ENCODE measurements at places on chromosomes 12 and 14.

DNA sequence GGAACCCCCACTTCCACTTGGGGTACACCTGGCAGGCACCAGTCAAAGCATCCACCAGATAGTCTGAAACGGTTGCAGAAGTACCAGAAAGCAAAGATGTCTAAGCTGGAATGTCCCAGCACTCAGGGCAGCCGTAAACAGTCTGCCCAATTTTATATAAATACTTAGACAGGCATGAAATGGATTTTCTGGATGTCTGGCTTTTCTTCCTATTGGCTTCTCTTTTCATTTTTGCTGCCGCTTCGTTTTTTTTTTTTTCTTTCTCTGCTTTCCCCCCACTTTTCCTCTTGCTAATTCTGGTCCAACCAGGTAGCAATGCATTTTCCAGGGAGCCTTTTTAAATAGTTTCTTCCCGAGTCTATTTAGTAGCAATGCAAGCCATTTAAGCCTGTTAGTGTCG lies 167.7 kb downstream of the GCH1 start:
- DNase-seq = no peak

DNA sequence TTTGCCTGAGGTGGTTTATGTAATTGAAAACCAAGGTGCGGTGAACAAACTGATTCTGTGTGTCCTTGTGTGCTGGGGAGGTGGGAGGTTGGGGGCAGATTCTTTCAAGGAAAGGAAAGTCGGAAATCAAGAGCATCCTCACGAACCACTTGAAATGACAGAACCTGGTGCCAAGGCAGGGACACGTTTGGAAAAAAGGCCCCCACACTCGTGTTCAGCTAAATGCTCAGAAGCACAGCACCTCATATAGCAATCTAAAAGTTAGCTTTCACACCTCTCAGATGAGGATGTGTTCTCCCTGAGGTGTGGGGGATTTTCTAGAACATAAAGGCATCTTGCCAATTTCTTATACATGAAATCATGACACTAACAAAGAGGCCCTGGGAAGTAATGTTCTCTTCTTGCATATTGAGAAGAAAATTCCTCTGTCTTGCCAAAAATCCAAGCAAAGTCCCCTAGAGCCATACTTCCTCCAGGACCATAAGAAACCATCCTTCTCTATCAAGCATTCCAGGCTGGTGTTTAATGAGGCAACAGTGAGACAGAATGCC lies 119.6 kb downstream of the PLXNC1 start:
- DNase-seq = no peak

- DNase-seq = no peak
Observed at GRCh38 chr14:71452987-71453386, 479.2 kb upstream of the RGS6 start.

DNA sequence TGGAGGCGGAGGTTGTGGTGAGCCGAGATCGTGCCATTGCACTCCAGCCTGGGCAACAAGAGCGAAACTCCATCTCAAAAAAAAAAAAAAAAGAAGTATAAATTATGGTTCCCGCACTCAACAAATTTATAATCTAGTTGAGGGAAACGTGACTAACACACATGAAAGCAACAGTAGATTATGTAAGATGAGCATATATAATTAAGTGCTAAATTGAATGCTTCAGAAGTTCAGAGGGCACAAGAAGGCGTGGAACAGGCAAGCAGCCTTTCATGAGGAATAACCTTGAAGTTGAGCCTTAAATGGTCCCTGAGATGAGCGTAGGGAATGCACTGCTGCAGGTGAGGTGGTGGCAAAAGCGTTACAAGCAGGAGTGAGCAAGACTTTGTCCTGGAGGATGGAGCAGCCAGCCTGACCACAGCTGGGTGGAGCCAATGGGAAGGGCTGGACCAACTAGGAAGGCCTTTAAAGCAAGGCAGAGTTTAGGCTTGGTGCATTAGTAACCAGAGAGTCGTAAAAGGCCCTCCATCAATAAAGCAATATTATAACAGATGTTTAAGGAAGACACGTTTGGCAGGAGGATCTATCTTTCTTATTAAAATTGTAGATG lies 30.6 kb upstream of the TUBA1A start:
- DNase-seq = no peak

- no peak for DNase-seq
Observed at GRCh38 chr12:2282318-2282717, 229.5 kb downstream of the CACNA1C start.

DNA sequence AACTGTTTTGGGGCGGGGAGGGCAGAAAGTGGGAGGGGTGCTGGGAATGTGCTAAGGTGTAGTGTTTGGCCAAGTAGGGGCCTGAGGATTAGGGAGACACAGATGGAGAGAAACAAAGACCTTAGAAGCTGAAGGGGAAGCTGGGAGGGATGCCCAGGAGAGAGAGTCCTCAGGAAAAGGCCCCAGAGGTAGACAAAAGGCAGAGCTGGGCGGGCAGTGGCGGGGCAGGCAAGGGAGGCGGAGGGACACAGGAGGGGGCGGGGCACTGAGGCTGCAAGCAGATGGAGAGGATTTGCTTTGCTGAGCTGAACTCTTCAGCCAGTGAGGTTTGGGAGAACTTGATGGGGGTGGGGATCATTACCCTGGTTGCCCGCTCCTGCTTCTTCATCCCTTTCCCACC lies 2.8 kb downstream of the PTMS start:
- no peak for DNase-seq

DNA sequence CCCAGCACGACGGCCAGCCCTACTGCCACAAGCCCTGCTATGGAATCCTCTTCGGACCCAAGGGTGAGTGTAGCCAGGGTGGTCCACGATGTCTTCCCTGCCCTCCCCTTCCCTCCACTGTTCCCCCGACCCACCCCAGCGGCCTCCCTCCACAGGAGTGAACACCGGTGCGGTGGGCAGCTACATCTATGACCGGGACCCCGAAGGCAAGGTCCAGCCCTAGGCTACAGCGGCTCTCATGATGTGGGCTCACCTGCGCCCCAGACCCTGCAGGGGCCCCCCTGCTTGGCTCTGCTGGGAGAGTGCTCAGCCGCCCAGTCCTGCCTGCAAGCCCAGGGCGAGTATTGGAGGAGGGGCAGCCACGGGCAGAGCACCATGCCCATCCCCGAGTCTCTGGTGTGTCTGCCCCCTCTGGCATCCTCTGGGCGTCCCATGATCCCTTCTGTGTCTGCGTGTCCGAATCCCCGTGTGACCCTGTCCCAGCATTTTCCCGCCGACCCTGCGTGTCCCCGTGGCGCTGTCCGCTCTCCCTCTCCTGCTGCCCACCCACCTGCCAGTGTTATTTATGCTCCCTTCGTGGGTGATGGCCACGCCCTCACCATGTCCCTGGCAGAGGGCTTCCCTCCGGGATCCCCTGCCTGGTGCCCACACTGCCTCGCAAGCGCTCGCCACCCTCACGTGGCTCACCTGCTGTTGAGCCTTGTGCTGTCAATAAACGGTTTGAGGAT lies 5.0 kb downstream of the CRIP2 start:
- DNase-seq = no peak

- DNase-seq = no peak
Observed at GRCh38 chr12:9866860-9867269, 2.3 kb downstream of the CLEC2B start.

DNA sequence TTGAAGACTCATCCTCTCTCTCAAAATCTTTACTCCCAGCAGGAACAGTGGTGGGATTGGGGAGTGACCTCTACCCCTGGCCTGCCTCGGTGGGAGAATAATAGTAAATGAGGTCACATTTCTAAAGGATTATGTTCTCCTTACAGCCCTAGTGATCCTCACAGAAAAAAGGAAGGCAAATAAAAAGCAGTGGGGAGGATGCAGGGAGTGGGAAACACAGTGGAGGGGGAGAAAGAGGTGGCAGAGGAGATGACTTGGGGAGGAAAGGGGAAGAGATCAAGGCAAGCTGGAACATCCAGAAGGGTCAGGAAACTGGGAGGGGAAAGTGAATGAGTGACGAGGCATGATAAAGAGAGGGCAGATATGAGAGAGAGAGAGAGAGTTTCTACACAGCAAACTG lies 8.3 kb upstream of the SYNDIG1L start:
- DNase-seq = no peak

DNA sequence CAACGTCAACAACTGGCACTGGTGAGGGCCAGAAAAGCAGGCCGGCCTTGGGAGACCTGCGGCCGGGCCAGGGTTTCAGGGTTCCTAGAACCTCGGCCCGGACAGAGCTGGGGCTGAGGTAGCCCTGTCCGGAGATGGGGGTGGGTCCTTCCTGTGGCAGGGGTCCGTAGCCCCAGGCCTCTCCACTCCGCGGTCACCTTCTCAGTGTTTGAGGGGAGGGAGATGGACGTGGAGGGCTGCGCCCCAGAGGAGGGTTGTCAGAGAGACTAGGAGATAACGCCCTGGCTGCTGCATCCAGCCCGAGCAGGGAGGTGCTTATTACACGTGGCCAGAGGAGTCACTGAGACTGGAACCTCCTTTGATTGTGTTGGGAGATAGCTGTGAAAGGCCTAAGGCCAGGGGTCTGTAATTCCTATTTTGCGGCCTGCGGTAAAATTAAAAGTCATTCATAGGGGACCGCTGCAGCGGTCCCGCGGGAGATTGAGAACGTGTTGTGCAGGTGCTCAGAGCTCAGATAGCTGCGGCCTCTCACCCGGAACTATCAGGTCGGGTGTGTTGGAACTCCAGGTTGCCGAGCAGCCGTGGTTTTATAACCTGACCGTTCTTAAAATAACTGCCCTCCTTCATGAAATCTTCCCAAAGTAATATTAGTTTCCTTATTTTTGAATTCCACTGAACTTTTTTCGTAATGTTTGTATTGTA lies 507 bp downstream of the AHSA1 start:
- DNase-seq = peak; percentile 58

DNA sequence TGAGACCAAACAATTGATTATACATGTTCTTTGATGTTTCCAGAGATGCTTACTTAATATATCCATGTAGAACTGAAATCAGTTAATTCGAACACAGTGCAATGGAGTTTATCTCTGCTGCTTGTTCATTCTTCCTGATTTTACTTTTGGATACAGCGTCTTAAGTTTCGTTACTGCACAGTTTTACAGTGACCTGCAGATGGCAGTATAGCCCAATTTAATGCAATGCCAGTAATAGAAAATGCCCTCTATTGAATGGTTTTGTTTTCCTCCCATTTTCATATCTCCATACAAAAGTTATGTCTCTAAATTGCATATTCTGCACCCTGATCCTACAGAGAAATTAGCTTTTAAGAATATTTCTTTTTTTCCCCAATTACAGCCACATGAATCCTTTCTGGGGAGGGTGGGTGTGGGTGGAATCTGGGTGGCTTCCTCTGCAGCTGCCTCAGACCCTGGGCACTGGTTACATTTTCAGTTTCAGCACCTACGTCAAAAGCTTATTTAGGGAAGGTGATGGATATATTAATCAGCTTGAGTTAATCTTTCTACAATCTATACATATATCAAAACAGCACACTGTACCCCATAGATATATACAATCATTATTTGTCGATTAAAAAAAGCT lies 101.1 kb upstream of the DCD start:
- DNase-seq = peak; percentile 60

GRCh38 chr12:34390171-34390841 lies 368.0 kb downstream of the ALG10 start:
- DNase-seq = no peak

- DNase-seq = peak; percentile 91
Observed at GRCh38 chr14:24215495-24216344, at the start of gene MDP1. MDP1 (minus strand) TSS chr14:24216066; CDS start chr14:24215955, 111 bp downstream.

DNA sequence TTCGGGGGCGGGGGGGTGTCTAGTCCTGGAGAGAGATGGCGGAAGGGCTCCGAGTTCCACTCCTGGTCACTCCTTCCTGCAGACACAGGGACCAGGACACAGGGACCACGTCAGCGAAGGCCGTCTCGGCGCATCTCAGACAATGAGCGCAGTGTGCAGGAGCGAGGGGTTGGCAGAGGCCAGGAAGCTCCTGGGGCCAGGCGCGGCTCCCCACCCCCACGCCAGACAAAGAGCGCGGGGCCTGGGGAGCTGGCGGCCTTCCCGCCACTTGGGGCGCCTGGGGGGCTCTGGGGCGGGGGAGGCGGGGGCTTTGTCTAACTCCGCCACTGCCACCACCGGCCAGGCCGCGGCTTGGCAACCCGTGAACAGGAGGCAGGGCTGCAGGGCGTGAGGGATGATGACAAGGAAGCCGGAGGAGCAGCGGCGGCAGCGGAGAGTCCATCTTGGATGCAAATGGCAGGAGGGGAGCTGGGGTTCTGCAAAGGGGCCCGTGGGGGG lies 2.2 kb downstream of the CDK2AP1 start:
- DNase-seq = peak; percentile 48

DNA sequence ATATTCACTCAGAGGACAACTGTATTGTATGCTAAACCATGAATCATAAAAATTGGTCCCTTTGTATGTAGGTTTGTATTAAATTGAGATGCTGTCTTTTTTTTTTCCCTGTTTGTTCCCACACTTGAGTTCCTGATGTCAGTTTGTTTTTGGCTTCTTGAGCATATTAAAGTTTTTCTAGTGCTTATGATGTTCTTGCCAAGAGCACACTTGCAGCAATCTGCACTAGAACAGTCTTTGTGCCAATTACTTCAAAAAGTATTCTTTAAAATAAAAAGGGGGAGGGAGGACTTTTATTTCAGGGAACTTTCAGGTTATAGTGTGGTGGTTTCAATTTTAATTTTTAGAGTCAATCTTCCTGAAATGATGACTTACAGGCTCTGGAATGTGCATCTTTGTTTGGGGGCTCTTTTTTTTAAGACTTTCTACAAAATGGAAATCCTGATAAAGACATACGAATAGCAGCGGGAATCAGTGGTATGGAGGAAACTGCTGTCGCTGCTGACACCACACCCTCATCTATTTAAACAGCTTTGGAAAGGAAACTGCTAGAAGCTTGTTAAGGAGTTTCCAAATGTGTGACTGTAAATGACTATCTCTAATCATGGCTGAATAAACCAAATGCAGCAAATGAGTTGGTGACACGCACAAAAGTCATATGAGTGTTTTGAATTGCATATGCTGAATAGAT lies 188.6 kb downstream of the EGLN3 start:
- DNase-seq = no peak

GRCh38 chr14:68926236-68926635 lies 52.9 kb downstream of the ACTN1 start:
- peak; percentile 50 for DNase-seq

- DNase-seq = no peak
Observed at GRCh38 chr14:89022274-89022673, 197.8 kb downstream of the TTC8 start.

GRCh38 chr14:89282191-89282590 lies 134.8 kb downstream of the FOXN3 start:
- DNase-seq = no peak

All from epithelial cell of esophagus (primary cell).